Cerebellum (tissue), 4 donors: ENCODE measurements at places on chromosomes 12 and 14.

- no peak for DNase-seq
Observed at GRCh38 chr12:86257134-86257533, 943 bp upstream of the MGAT4C start.

GRCh38 chr12:4555804-4556203, 6.2 kb upstream of the DYRK4 start:
- no peak for DNase-seq

GRCh38 chr12:114924946-114925475, 241.0 kb upstream of the TBX3 start:
- no peak for DNase-seq

DNA sequence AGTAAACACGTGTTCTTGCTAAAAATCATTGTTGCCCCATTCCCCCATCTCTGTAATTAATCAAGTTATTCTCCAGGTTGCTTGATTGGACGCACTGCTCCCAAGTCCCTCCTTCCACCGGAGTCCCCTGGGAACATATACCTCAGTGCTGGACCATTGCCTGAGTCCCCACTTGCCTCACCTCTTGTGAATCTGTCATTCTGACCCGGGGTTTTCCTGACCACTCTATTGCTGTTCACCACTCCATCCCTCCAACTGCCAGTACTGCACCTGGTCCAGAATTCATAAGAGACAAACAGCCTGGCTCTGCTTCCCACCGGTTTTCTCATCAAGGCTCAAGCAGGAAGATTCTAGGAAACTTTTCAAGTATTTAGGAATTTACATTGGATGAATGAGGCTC, 555.9 kb downstream of the VRK1 start:
- DNase-seq, result no peak

DNA sequence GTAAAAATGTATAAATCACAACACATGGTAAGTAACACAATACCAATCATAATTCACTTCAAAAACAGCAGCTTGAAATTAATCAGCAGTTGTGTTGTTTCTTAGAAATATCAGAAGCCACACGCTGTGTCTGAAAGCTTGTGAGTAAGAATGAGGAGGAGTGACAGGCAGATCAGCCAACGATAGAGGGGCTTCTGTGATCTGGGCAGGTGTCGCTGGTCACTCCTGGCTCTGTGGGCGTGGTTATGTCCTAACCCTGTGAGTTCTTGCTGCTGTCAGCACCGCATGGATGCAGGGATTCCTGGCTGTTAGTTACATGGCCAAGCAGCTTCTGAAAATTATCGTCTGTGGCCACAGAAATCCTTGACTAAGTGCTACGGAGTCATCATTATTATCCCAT, 123.4 kb downstream of the SLC25A47 start:
- no peak for DNase-seq

DNA sequence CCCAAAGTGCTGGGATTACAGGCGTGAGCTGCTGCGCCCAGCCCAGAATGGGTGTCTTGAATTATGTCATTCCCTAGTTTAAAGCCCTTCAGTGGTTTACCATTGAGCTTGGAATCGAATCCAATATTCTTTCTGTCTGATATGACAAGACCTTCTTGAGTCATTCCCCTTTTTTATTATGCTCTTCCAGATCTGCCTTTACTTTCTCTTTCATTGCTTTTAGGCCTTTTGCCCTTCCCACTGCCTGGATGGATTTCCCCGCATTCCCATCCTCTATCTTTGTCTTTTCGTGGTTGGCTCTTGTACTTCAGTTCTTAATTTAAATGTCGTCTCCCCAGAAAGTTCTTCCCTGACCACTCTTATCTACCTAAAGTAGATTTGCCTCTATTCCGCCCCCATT, 1.6 kb downstream of the TRAFD1 start:
- DNase-seq, result no peak

DNA sequence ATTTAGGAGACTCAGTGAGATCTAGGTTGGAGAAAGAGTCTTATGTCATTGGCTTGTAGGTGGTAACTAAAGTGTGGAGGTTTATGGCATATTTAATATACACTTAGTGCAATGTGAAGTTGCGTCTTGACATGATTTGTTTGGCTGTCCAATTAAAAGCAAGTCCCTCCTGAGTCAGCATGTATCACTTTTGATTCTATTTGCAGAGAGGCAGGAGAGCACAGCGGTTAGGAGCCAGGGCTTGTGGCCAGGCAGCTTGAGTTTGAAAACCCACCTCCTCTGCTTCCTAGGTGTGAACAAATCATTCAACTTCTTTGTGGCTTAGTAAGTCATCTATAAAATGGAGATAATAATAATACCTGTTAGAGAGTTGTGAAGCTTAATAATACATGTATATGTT, 68.5 kb upstream of the OTX2 start:
- DNase-seq, result no peak

- DNase-seq, result no peak
Observed at GRCh38 chr12:10700581-10700980, 22.5 kb downstream of the YBX3 start.

DNA sequence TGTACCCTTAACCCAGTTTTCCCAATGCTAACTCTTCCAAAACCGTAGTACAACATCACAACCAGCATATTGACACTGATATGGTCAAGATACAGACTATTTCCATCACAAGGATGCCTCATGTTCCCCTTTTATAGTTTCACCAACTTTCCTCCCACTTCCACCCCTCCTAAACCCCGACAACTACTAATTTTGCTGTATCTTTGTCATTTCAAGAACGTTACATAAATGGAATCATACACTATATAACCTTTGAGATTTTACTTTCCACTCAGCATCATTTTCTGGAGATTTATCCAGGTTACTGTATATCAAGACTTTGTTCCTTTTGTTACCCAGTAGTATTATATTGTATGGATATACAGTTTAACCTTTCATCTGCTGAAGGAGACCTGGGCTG, 88.9 kb downstream of the MED13L start:
- no peak for DNase-seq

GRCh38 chr12:73414926-73415325, 1122.7 kb upstream of the ATXN7L3B start:
- no peak for DNase-seq

DNA sequence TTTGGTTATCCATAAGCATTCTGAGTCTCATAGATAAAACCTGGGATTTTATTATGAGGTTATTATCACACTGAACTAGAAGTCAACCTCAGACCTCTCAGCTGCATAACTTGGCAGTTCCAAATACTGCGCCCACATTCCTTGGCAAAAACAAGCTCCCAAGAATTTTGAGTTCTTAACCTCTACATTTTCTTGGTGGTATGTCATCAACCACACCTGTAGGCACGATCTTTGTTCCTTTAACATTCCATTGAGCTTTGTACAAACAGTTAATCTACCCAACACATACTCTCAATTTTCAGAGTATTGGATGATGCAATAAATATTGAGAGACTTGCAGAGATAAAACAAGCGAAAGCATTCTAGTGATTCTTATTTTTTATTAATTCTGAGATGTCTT, 371.8 kb upstream of the PRICKLE1 start:
- no peak for DNase-seq

GRCh38 chr14:57464008-57464730, 29.5 kb downstream of the CCDC198 start:
- no peak for DNase-seq

DNA sequence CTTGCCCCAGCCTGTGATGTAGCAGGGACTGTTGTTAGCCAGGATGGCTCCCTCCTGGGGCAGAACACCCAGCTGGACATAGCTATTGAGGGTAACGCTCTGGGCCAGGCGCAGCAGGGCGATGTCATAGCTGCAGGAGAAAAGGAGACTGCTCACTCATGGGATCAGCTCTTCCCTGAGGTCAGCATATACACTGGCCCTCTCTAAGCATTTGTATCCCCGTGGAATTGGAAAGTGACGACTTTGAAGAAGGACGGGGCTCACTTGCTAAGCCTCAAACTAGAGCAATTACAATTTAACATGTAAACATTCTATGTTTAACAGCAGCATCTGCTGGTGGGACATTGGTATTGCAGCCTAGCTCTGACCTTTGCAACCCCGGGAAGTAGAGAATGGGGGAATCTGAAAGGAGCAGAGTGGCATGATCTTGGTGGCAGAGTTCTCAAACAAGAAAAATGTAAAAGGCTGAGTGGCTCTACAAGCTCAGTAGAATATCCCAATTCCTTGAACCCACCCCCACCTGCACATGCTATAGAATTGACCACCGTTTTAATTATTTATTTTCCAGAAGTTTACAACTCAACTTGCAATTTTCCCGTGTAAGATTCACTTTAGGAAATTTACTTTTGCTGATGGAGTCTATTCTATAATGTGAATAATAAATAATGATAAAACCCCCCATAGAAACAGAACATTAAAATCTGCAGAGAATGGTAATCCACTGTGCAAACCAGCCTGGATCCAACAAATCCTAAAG, 5.0 kb downstream of the CELA1 start:
- DNase-seq, result peak; percentile 73

DNA sequence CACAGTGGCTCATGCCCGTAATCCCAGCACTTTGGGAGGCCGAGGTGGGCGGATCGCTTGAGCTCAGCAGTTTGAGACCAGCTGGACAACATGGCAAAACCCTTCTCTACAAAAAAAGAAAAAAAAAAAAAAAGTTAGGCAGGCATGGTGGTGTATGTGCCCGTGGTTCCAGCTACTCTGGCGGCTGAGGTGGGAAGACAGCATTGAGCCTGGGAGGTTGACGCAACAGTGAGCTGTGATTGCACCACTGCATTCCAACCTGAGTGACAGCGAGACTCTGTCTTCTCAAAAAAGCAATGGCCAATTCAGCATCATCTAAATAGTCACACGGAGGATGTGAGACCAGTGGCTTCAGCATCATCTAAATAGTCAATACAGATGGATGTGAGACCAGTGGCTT, 10.4 kb upstream of the SAMD4A start:
- DNase-seq, result no peak

DNA sequence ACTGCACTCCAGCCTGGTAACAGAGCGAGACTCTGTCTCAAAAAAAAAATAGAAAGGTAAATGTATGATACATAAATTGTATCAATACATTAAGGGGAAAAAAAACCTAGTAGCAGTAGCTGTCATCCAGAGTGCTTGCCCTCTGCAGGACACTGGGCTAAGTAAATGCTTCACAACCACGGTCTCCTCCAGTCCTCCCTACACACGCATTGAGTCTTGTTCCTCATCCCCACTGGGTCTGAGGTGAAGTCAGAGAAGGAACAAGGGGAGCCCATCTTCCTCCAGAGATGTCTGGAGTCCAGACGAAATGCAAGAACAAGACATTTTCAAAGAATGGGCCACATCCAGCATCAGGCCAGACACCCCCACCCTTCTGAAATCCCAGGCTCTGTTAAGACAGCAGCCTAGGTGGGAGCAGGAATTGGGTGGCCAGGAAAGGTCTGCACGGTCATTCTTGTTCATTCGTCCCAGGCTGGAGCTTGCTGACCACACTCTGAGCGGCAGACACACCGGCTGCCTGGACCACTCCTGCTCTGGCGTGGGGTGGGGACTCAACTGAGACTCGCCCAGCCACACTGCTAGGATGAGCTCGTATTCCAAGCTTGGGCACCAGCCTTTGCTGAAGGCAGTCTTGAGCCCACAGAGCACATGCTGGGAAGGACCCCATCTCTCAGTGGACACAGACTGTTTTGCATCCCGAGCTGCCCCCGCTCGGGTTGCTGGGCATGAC, 45.5 kb downstream of the CHGA start:
- DNase-seq, result no peak

GRCh38 chr14:42420071-42420470, 813.4 kb downstream of the LRFN5 start:
- no peak for DNase-seq

GRCh38 chr14:87877877-87878276, 115.1 kb downstream of the GALC start:
- DNase-seq, result no peak

- no peak for DNase-seq
Observed at GRCh38 chr12:58349161-58349560, 407.8 kb downstream of the ATP23 start.

DNA sequence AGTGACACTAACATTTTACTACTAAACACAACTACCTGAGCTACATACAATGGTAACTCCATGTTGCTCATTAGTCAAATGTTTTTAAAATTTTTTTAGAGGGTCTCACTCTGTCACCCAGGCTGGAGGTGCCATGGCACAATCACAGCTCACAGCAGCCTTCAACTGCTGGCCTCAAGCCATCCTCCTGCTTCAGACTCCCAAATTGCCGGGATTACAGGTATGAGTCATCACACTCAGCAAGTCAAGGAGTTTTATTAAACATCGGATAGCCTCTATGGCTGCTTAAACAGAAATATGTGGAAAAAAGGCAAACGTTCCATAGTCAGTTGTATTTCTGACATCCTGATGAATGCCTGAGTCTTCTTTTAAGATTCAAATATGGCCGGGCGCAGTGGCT, 11.1 kb upstream of the NPFF start:
- no peak for DNase-seq

DNA sequence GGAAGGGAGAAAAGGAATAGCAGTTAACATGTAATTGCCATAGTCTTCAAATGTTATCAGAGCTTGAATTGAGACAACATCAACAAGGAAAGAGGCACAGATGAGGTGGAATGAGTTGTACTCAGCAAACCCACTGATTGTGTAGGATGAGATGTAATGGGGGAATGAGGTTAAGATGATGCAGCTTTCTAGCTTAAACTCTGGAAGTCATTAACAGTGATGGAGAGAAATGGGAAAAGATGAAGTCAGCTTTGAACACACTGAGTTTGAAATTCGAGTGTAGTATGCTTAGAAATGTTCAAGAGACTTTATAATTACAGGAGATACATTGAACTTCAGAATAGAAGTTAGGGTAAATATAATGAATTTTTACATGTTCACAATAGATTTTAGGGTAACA, 106.9 kb downstream of the PRKD1 start:
- no peak for DNase-seq

GRCh38 chr14:54877703-54878021, 25.0 kb downstream of the GCH1 start:
- no peak for DNase-seq

- DNase-seq, result no peak
Observed at GRCh38 chr14:99282261-99283050, 10.5 kb upstream of the BCL11B start.

DNA sequence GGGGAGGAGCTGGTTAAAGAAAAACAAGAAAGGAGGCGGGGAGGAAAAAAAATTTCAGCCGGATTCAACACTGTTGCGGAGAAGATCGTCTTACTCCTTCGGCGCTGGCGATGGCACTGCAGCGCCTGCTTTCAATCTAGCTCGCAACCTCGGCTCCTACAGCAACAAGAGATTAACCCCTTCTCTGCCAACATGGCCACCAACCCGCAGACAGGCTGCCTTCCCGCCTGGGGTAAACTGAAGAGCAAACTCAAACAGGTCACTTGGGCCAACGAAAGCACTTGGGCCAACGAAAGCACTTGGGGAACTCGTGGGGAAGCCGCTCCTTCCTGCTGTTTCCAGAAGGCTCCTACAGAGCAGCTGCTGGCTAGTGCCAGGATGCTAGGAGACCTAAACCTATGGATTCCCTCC, 73.7 kb downstream of the CIT start:
- peak; percentile 73 for DNase-seq
